Cerebellar nuclear complex (tissue), 1 donor: ENCODE measurements at places on chromosomes 4 and X.
A peak's percentile ranks its signal among the peaks of the same experiment; 100 is the strongest.

- no peak for DNase-seq
These were observed 102.2 kb downstream of the PTCHD1 start for GRCh38 chrX:23436875-23437274.

DNA sequence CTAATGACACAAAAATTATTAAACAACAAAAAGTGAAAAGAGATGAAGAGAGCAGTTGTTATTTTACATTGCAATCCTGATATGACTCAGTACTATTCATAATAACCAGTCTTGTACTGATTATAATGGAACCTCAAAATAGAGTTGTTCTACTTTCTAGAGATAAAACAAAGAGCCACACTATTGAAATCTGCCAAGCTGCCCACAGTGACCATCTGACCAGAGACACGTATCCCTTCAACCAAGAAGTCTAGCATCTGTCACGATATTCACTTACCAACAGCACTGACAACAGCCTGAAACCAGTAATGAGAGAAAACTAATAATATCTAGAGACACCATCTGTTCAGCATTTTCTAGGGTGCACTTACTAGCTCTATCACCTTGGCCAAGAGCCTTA lies 466.7 kb downstream of the NKX6-1 start:
- no peak for DNase-seq

- no peak for DNase-seq
These were observed 749.5 kb upstream of the PCDH7 start for GRCh38 chr4:29970626-29971025.

DNA sequence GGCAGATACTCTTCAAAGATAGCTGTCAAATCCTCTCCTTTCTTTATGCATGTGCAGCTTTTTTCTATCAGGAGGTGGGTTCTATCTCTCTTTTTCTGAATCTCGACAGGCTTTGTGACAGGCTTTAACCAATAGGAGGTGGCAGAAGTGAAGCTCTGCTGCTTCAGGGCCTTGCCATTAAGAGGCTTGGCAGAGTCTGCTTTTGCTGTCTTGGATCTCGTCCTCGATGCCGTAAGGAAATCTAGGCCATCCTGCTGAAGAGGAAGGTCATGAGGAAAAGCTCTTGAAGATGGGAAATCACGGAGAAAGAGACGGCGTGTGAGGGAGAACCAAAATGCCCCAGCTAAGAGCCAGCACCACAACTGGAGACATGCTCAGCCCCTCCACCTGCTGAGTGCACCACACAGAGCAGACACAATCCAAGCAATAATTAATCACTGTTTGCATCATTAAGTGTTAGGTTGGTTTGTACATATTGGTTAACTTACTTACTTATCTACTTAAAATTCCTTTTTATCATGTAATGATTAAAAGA lies 92.2 kb downstream of the DDIT4L start:
- DNase-seq: no peak

- DNase-seq: peak; percentile 42
These were observed 519 bp downstream of the SLC25A4 start for GRCh38 chr4:185143601-185143969.

DNA sequence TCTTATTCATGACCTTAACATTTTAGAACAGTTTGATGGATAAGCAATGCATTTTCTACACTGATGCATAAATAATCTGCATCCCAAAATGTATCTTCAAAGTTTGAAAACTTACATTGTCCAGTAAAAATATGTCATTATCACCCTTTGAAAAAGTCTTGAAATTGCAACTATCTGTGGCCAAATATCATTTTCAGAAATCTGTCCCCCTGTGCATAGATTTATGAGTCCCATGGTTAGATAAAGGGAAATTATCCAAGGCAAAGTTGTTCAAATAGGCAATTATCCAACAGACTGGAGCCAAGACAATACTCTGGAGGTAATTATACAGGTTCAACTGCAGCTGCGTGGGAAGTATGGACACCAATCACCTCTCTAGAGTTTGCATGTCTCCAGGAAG lies 182.5 kb upstream of the INTU start:
- no peak for DNase-seq

DNA sequence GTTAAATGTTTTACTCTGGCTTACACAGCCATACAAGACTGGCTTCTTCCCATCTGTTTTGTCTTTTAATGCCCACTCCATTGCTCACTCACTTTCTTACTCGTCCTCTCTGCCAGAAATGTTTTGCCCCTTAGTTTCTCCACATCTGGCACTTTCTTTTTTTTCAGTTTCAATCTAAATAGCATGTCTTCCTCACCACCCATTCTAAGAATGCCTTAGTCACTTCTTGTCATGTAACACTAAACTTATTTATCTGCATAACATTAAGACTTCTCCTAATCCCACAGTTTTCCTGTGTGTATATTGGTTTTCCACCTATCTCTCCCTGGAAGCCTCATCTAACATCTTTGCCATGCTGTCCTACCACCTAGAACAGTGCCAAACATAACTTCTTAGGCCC lies 119.3 kb downstream of the ADAMTS3 start:
- no peak for DNase-seq
